ENCODE measurements at places on chromosomes 5 and 9.

GRCh38 chr5:173165177-173166016 lies 21.1 kb downstream of the BNIP1 start:
- no peak for DNase-seq

DNA sequence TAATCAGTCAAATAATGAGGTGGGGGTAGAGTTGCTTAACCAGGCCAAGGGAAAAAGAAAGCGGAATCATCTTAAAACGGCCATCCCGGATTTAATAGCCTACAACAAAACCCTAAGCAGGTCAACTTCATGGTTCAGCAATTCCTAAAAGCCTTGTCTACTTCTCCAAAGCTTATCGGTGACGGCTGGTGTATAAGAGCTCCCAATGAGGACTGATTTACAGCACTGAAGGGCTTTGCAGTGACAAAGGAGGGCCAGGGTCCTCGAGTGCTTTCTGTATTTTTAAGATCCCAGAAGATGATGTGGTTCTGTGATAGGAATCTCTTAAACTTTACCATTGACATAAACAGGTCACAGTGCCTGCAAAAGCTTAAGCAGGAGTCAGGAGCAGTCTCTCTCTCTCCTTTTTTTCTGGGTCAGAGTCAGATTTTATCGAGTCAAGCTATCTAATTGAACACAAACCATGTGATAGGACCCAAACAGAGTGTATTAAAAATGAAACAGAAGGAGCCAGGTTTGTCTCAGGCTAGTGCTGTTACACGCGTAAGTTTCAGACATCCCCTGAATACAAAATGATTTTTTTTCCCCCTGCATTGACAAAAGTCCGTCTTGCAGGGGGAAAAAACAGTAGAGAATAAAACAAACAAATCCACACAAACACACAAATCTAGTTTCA lies 663.6 kb upstream of the ZNF608 start:
- no peak for DNase-seq

DNA sequence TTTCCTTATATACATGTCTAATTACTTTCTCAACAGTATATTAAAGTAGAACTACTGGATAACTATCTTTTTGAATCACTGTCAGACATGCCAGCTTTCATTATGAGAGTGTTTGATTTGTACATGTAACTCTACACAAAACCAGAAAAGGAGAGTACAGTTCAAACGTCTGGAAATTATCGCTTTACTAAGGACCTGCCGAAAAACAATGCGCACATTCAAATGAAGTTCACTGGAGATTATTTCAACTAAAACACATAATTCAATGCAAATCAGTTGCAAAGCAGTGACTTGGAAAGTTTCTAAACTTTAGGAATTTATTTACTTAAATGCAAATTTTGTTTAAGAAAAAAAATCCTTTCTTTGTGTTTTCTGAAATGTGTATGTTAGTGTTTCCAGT lies 942.5 kb downstream of the EFNA5 start:
- DNase-seq = no peak

- no peak for DNase-seq
These were observed 445.2 kb upstream of the GRAMD2B start for GRCh38 chr5:125978015-125978414.

DNA sequence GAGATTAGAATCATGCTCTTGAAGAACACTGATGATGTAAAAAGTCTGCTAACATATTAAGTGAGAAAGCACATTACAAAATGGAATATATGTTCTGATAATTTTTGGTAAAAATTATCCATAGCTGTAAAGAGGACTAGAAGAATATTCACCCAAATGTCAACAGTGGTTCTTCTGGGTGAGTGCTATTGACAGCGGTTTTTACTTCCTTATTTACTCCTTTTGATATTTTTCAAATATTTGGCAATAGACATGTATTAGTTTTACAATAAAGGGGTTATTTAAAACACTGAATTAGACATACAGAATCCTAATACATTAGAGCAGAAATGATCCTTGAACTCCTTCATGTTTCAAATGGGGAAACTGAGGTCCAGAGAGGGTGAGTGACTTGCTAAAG lies 26.9 kb upstream of the MEGF9 start:
- DNase-seq = no peak

All from fibroblast of skin of left biceps (primary cell).